ENCODE measurements at places on chromosomes 1 and 21.

DNA sequence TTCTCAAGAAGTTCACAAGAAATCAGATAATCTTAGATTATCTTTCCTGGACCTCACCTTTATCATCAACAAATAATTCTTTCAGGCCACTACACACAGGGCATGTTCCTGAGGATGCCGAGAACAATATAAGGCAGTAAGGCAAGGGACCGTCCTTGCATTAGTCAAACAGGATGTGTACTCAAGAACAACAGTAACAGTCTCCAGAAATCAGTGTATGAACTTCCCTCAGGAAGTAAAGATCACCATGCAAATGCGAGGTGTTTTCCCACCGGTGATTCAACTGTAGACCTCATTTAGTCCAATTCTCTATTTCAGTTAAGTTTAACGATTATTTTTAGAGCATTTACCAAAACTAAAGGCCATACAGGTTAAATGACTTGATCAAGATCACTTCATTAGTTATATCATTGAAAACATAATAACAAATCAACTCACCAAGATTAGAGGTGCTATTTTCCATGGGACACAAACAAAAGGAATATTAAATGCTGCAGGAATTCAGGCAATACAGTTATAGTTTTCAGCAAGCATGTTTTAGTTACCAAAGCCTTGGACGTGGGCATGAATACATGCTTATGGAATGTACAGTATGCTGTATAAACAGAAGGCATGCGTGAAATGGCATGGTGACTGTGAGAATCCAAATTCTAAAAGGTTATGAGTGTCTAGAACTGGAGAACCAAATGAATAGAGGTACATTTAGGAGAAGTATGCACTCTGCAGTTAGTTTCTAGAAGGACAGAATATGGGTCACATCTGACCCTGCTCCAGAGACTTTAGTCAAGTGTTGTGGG is 145.2 kb downstream of the TNR start:
- DNase-seq = no peak

- no peak for DNase-seq
Observed at GRCh38 chr1:1761504-1762376, 16.5 kb downstream of the NADK start.

DNA sequence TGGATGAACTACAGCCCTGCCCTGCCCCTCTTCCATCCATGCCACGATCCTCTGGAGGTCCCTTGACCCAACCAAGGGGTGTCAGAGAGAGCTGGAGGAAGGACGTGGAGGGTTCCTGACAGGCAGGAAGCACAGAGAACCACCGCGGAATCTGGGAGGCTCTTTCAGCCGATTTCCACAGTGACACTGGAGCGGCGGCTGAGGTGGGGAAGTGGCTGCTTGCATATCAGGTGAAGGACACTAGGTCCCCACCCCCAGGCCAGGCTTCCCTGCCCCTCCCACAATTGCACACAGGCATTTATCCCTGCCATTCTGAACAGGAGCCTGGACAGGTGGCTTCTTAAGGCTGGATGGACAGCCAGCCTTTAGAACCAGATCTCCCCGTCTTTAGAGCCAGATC is 17.5 kb downstream of the LRRC71 start:
- no peak for DNase-seq

GRCh38 chr1:40049725-40050124 is 9.2 kb downstream of the CAP1 start:
- no peak for DNase-seq

DNA sequence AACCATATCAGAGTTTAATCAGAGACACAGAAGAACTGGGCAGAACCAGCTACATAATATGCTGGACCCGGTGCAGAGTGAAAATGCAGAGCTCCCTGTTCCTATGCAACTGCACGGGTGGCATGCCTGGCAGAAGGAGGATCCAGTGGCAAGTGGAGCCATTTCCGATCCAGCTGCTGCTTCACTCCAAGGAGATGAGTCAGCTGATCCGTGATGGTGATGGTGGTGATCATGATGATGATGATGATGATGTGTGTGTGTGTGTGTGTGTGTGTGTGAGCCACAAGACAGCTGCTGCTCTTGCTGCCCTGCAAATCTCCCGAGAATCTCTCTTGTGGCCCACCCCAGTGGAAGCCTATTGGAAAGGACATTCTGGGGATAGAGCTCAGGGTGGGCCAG is 133.0 kb downstream of the URB2 start:
- no peak for DNase-seq

DNA sequence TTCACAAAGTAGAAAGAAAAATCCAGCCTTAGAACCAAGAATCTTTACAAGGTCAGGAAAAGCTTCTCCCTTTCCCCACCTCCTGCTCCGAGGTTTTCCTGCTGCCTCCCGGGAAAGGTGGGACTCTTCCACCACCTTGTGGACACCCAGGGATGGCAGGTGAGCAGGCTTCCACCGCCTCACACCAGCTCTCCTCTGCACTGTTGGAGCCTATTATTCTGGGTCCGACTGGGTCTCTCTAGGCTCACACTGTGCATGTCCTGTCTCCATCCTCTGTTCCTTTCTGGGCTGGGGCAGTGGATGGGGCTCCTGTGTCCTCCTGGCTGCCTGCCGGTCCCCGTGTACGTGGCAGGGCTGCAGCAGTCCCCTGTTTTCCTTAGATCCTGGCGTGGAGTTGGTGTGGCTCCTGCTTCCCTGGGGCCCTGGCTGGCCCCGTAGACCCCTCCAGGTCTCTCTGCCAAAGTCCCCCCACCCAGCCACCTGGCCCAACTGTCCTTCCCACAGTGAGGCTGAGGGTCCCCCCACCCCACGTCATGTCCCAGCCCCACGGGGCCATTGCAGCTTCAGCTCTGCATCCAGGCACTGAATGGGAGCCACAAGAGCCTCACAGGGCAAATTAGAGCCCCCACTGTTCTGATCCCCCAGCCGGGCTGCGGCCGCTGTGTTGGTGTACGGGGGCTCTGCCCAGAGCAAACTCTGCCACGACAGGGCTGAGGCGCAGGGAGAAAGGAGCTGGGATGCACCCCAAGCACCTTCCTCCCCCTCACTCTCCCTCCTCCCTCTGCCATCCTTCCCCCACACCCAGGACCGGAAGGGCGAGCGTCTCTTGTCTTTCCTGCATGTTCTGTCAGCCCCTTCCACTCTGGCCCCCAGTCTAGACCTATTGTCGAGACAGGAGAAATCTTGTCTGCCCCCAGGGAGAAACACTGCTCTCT is 3.3 kb upstream of the SLC45A1 start:
- DNase-seq = peak; percentile 76

DNA sequence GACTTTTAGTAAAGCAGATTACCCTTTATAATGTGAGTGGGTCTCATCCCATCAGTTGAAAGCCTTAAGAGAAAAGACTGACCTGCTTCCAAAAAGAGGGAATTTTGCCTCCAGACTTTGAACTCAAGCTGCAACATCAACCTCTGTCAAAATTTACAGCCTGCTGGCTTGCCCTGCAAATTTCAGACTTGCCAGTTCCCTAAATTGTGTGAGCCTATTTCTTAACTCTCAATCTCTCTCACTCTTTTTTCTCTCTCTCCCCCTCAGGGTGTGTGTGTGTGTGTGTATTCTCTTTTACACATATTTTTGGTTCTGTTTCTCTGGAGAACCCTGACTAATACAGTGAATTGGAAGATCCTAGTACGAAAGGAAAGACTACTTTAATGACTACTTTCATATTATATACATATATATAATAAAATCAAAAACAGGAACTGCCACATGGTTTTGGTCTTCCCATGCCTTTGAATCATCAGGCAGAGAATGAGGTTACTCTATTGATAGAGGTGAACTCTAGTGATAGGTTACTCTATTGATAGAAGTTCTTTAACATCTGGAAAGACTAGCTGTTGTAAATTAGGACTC is 6.4 kb downstream of the OR2C3 start:
- DNase-seq = no peak

DNA sequence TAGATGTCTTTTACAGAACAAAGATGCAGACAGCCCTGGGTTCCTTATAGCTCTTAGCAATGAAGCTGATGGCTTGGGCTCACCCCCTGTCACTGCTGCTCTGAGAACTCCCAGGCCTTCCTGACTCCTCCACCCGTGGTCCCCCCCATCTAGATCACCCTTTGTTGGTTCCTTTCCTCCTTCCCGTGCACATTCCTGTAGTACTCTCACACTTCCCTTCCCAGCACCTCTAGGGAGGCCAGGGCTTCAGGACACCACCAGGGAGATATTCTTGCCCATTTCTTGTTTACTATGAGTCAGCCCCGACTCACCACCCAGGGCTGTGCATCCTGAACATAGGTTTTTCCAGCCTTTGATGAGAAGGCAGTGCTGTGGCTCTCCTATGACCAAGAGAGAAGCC is 14.4 kb upstream of the NOS1AP start:
- peak; percentile 68 for DNase-seq

- DNase-seq = no peak
Observed at GRCh38 chr21:44727757-44728156, 16.4 kb upstream of the TSPEAR start.
